Fibroblast of the aortic adventitia (primary cell): ENCODE measurements at places on chromosomes 4 and X. TPM values are rescaled to one million over a fixed set of nuclear protein-coding genes. Genes with fewer than 3 reads are reported as not detected.

Gene TSPAN7
- total RNA-seq, result 0.09 and 0.82 TPM in 2 replicates

Gene DMRTC1B
- not detected in 2 replicates for total RNA-seq

Gene LONRF3
- total RNA-seq, result 1.5 TPM in 1 of 2 replicates, not detected in the other

Gene FRMD7
- not detected in 2 replicates for total RNA-seq

Gene ZDHHC15
- total RNA-seq, result 0.18 and 1.1 TPM in 2 replicates

Gene TCEAL6
- total RNA-seq, result not detected in 2 replicates

Gene KLF3
- total RNA-seq, result 22.3 and 41.8 TPM in 2 replicates

Gene SPON2
- total RNA-seq, result 21.1 and 409 TPM in 2 replicates

Gene DDX60
- total RNA-seq, result 24.8 and 49.0 TPM in 2 replicates

Gene HPSE
- 0.27 and 2.7 TPM in 2 replicates for total RNA-seq

Gene ANTXR2
- total RNA-seq, result 183 and 271 TPM in 2 replicates

Gene RS1
- total RNA-seq, result not detected in 2 replicates

Gene PAK3
- 0.90 and 3.7 TPM in 2 replicates for total RNA-seq

Gene NSUN7
- total RNA-seq, result under 0.01 TPM in 1 of 2 replicates, not detected in the other

Gene SYTL5
- total RNA-seq, result 0.08 and 0.36 TPM in 2 replicates

Gene TMSB15B
- total RNA-seq, result 7.0 and 7.6 TPM in 2 replicates

Gene FRMPD3
- 0.09 and 0.16 TPM in 2 replicates for total RNA-seq

Gene RBMX
- total RNA-seq, result 245 and 277 TPM in 2 replicates

Gene SUV39H1
- total RNA-seq, result 5.1 and 8.5 TPM in 2 replicates

Gene CCNQ
- 2.5 and 14.5 TPM in 2 replicates for total RNA-seq
